Hippocampal formation (tissue), 2 donors: ENCODE measurements at places on chromosomes 2 and 18.

GRCh38 chr2:234444893-234445292 is 52.0 kb downstream of the ARL4C start:
- DNase-seq: no peak

- DNase-seq: no peak
Measured at GRCh38 chr2:138293045-138293444, 208.5 kb upstream of the SPOPL start.

DNA sequence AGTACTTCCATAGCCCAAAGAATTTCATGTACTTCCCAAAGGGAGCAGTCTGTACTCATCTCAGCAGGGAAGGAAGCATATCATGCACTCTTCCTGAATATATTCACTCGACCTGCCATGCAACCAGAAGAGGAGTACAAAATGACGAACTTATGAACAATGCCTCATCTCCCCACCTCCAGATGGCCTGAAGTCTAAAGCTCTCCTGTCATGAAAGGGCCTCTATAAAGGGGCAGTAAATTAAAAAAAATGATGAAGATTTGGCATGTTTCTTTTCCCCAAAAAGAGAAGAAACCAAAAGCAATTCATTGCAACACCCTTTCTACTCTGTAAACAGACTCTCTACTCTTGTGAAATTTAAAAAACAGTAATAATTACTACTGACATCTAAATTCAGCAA is 1601.1 kb downstream of the LRP1B start:
- DNase-seq: no peak

GRCh38 chr2:138059487-138060300 is 95.4 kb downstream of the HNMT start:
- DNase-seq: no peak

- DNase-seq: no peak
Measured at GRCh38 chr2:10535703-10536102, 87.6 kb upstream of the ODC1 start.

- DNase-seq: no peak
Measured at GRCh38 chr18:3132700-3133099, 87.1 kb downstream of the MYOM1 start.

- no peak for DNase-seq
Measured at GRCh38 chr18:5214583-5215351, 17.7 kb upstream of the AKAIN1 start.
